M059J (cell line): ENCODE measurements at places on chromosomes 4 and X. TPM values are rescaled to one million over a fixed set of nuclear protein-coding genes. Genes with fewer than 3 reads are reported as not detected.
A peak's percentile ranks its signal among the peaks of the same experiment; 100 is the strongest.

Gene ZNF732
- total RNA-seq = not detected in 2 replicates

GRCh38 chr4:108445716-108446115, 174.7 kb upstream of the RPL34 start:
- no peak for DNase-seq

GRCh38 chr4:123121241-123121907, 199.0 kb upstream of the NUDT6 start:
- no peak for DNase-seq

DNA sequence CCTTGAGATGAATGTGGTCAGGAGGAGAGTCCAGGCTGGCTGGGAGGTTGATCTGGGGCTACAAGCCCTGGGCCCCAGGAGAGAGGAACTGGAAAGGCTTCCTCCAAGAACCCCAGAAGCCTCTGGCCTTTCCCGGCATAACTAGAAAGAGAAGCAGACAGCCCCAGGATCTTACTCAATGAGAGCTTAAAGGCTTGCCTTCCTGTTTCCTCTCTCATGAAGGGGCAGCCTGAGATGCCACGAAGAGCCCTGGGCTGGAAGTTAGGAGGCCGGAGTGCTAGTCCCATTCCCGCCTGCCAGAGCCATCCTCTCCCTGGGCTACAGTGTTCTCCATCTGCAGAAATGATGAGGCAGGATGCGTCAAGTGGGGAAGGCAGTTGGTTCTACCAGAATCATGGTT, 20.1 kb upstream of the XPNPEP2 start:
- DNase-seq = no peak

Gene DMRTC1
- not detected in 2 replicates for total RNA-seq

DNA sequence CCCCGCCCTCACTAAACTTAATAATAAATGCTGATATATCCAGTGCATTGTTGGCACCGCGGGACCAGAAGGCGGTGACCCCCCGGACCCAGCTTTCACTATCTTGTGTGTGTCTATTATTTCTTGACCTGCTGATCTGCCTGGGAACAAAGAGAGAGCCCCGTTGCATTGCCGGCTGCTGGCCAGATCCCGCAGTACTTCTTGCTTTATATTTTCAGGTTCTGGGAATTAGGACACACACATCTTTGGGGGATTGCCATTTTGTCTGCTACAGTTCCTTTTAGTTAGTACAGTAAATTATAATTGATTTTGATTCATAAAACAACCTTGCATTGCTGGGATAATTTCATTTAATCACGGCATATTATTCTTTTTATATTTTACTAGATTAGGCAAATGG, 2.2 kb upstream of the RTL8B start:
- DNase-seq = no peak

DNA sequence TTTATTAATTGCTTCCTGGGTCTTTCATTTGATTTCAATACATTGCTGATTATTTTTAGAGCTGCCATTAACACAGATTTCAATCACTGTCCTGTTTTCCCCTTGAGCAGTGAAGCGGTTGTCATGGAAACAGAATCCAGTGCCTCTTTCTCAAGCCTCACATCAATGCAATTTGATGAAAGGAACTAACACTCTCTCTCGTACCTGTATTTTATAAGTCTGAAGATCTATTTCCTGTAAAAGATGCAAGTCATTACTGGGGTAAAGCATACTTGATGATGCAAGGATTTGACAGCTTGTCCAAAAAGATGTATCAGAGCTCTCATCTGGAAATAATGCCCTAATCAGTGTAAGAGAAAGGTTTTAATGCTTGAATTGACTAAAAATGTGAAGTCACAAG, 17.9 kb upstream of the GASK1B start:
- no peak for DNase-seq

Gene KLB
- total RNA-seq = not detected in 2 replicates

- DNase-seq = no peak
Observed at GRCh38 chr4:11429699-11430045, 978 bp upstream of the HS3ST1 start.

DNA sequence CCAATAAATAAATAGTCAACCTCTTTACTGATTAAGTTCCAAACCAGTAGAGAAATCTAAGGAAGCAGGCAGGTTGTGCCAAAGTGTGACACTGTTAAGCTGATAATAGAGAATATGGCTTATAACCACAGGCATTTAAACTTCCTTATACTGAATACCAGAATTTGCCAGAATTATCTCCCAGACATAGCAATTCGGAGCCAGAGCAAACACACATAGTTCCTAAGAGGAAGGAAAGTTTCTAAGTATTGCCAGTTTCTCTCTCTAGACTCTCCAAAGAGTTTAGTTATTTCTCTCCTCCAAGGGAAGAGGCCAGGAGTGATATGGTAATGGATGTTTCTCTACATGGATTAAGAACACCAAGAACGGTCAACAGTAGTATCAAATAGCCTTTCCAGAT, 191.7 kb upstream of the CPEB2 start:
- no peak for DNase-seq

DNA sequence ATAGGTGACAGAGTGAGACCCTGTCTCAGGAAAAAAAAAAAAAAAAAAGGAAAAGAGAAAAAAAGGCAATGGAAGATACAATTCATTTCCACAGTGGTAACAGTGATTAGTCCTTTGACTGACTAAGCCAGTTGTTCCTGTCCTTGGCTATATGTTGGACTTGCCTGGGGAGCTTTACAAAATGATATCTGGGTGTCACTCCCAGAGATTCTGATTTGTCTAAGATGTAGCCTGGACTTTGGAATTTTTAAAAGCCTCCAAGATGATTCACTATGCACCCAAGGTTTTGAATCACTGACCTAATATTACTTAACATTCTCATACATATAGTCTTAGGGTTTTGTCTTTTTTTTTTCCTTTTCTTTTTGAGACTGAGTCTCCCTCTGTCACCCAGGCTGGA, 16.9 kb downstream of the HELQ start:
- DNase-seq = no peak

GRCh38 chr4:101283434-101283833, 63.9 kb downstream of the PPP3CA start:
- DNase-seq = no peak

Gene CLNK
- not detected in 2 replicates for total RNA-seq

DNA sequence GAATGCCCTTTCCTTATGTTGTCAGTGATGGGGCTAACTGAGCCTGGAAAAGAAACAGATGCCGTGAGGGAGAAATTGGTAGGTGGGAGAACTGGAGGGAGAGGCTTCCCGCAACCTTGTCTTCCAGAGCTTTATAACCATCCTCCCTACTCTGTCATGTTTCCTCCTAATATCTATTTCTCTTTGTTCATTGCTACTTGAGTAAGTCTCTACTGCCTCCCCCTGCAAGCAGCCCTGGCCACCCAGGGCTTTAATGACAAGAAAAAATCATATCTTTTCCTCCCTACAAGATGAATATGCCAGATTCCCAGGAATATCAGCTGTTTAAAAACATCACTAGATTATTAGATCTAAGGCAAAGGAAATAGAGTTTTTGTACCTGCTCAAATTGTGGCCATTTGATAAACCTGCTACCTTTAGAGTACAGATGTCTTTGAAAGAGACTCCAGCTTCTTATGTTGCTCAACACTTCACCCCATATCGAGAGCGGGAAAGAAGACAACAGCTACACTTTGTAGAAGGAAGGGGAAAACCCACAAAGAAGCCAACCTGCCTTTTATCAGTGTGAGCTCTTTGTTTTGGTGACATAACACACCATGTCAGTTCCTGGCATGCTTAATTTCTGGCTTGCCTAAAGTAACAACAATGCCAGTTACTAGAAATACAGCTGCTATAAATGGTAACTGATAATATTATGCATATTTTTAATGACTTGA, 186.6 kb upstream of the LEF1 start:
- no peak for DNase-seq

Gene IL13RA1
- 141 and 174 TPM in 2 replicates for total RNA-seq

Gene ACE2
- total RNA-seq = 1.4 and 6.6 TPM in 2 replicates

GRCh38 chrX:2714551-2714950, 23.5 kb downstream of the CD99 start:
- DNase-seq = no peak

DNA sequence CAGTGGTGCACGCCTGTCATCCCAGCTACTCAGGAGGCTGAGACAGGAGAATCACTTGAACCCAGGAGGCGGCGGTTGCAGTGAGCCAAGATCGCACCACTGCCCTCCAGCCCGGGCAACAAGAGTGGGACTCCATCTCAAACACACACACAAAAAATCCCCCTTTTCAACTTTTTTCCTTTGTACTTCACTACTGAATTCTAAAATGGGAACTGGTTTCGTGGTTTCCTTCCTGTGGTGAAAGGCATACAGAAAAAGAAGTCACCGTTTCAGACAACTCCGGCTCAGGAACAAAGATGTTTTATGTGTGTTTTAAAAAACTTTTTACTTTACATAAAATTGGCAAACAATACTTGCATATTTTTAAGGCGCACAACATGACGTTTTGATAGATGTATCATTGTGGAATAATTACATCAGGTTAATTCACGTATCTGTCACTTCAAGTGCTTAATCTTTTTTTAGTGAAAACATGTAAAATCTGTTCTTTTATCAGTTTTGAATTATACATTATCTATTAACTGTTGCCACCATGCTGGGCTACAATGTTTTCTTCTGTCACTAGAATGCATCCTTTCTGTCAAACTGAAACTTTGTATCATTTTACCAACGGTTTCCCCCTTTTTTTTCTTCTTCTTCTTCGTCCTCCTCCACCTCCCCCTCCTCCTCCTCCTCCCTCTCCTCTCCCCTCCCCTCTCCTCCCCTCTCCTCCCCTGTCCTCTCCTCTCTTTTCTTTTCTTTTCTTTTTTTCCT, 186.0 kb downstream of the CRLF2 start:
- DNase-seq = no peak

Gene FAM47A
- total RNA-seq = not detected in 2 replicates

GRCh38 chrX:9312922-9313867, 151.7 kb upstream of the TBL1X start:
- peak; percentile 29 for DNase-seq

Gene GRIA3
- 1.6 and 4.7 TPM in 2 replicates for total RNA-seq

GRCh38 chrX:16946971-16947562, 609 bp downstream of the REPS2 start:
- DNase-seq = no peak

DNA sequence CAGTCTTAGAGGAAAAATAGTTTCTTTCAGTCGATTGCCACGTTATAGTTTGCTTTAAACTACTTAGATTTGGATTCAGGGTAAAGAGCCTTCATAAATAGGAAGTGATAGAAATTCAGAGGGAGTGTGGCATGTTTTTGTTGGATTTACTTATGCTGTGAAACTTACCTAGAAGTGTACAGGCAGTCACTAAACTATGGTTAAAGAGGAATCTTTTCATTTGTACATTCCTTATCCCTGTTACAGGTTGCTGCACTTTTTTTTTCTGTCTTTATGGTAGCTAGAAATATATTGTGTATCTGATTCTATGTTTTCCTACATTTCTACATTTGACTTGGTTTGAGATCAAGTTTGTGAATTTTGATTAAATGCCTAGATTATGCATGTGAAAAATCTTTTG, 19.1 kb downstream of the WWC2 start:
- peak; percentile 20 for DNase-seq

DNA sequence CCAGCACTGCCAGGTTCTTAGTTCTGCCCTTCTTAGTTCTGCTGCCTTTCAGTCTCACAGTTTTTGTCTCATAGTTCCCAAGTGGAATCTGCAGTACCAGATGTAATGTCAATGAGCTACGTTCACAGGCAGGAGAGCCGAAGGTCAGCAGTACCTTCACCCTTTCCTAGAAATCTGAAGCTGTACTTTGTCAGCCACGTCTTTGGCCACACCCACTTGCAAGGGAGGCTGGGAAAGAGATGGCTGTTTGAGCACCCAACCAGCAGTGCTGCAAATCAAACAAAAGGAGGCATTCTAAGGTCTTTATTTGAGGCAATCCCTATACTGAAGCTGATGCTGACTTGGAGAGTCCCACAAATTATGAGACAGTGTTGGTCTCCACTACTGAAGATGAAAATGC, 199.1 kb upstream of the NPY2R start:
- DNase-seq = no peak

GRCh38 chrX:78624426-78624825, 34.7 kb downstream of the RTL3 start:
- no peak for DNase-seq

GRCh38 chr4:174318829-174319764, 35.4 kb downstream of the CEP44 start:
- DNase-seq = peak; percentile 27

Gene FANCB
- total RNA-seq = 10.4 and 12.5 TPM in 2 replicates

DNA sequence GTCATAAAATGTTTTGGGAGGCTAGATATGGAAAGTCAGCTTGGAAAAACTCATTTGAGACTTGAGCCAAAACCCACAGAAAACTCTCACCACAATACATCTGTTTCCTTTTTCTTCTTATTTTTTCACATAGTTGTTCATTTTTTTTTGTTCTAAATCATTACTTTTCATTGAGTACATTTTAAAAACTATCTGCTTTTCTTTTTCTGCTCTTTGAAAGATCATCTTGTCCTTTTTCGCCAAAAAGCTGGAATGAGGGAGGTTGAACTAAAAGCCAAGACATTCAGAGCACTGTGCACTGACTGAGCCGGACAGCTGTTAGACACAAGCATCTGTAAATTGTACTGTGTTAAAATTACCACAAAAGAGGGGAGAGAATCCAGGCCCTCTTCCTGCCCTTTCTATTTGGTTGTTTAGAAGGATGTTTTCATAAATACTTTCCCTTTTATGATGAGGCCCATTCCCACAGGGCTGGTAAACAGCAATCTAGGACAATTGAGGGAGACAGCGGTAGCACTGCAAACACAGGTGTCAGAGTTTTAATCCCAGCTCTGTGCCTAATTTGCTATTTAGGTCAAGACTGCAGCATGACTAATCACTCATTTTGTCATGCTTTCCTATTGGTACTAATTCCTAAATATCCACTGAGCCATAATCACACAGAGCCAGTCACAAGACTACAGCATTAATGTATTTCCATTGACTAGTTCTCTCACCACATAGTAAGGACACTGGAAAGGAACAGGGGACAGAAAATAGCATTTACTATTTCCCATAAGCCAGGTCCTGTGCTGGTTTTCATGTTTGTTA, 7.3 kb upstream of the RNF150 start:
- no peak for DNase-seq

Gene CXCL3
- 0.81 and 6.3 TPM in 2 replicates for total RNA-seq

Gene PLAC8
- total RNA-seq = 122 and 240 TPM in 2 replicates

GRCh38 chr4:8039290-8039689, 99.6 kb upstream of the AFAP1 start:
- DNase-seq = no peak

DNA sequence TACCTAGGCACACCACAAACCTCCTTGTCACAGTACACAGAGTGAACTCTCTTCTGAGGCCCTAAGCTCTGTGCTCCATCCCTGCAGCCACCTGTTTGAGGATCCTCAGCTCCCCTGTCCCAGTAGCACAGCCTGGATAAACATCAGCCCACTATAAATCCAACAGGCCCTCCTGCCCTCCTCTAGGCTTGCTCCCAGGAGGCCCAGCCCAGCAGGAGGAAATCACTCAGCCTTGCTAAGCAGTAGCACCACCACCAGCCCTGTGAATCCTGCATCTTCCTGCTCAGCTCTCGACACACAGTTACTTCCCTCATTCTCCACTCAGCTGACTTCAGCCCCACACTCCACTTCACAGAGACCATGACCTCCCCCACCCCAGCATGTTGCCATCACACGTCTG, 273.9 kb downstream of the BCOR start:
- no peak for DNase-seq

Gene FRAS1
- 0.02 TPM in 1 of 2 replicates, not detected in the other for total RNA-seq

Gene ATOH1
- total RNA-seq = not detected in 2 replicates

- DNase-seq = no peak
Observed at GRCh38 chr4:141614878-141615586, 21.4 kb upstream of the IL15 start.
